WTC11 (cell line): ENCODE measurements at places on chromosomes 5 and 9.
A peak's percentile ranks its signal among the peaks of the same experiment; 100 is the strongest.

DNA sequence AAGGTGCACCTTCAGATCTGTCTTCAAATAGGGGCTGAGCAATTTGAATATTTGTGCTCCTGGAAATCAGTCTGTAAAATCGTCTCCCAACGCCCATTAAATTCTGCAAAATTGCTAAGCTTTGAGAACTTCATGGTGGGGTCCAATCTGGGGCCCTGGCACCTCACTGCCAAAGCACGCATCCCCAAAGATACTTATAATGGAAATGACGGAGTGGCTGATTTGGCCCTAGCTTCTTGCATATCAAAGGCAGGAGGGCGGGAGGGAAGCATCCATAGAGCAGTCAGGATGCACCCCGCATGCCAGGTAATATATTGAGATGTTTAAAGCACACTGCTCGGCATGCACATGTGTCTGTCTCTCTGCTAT lies 422.3 kb downstream of the EBF1 start:
- DNase-seq = no peak

DNA sequence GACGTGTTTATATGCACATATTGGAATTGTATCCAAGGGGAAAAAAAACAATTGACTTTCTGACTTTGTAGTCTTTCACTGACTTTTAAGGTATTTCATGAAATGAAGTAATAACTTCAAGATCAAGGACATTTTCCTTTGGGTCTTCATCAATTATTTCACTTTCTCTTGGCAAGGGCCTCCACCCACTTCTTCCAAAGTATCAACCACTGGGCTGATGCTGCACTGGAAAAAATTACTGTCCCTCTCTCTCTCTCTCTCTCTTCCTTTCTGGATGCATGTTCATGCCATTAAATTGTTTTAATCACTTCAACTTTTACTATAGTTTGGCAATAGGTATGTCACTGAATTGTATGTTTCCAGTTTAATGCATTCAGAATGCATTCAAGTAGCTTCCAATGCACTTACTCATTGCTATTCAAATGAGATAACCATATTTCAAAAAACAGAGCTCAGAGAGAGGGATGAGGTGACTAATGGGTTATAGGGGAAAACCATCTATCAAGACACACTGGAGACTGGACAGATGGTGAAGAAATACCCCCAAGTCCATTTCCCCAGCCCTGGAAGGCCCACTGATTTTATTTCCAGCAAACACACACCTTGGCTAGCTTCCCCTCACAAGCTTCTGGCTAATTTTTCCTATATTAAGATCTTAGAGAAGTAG lies 585.3 kb downstream of the EBF1 start:
- DNase-seq = no peak

DNA sequence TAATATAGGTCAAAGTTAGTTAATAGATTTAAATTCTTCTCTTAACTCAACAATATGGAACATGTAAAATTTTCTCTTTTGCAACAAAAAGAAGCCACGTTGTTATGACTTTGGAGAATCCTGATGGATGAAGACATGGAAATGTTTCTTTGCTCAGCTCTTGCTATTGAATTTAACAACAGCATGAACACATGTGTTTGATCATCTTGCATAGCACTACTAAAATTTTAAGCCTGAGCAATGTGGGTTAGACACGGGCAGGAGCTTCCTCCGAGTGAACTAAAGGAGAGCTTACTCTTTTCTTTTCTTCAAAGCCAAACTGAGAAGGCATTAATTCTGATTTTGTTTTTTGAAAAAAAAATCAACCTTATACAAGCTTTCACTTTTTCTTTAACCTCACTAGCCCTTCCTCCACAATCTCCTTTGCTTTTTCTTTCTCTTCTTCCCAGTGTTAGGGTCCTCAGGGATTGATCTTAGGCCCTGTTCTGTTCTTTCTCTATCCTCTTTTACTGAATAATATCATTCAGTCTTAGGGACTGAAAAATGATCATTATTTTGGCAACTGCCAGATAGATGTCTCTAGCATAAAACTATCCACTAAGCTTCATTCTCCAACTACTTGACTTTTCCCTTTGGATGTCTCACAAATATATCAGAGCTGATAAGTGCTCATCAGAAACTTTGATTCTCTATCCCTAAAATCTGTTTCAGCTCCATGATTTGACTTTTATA lies 36.9 kb downstream of the ADAMTS19 start:
- no peak for DNase-seq

- no peak for DNase-seq
Measured at GRCh38 chr9:122086873-122087272, 6.2 kb downstream of the TTLL11 start.

DNA sequence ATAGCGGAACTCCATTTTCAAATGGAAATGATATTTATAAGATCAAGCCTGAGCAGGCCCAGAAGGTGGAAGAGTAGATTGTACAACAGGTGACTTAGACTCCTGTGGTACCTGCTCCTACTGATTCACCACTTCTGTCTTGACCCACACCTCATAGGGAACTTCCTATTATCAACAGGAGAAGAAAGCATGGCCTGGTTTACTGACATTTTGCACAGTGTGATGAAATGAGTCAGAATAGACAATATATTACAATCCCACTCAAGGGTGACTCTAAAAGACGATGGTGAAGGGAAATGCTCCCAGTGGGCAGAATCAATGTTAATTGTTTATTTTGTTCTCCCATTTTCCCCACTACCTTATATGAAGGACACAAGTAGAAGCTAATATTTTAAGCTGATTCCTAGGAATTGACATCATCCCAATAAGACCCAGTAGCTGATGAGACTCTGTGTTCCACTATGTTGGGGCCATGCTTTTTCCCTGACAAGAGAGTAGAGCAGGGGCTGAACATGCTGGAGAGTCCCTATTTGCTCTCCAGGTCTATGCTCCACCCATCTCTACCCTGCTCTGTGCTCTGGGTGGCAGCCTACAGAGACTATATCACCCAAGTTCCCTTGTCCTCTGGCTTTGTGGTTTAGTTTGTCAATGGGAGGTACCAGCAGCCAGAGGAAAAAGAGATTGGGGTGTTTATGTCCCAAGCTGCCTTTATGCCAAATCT lies 163.4 kb upstream of the FSTL4 start:
- DNase-seq = no peak

DNA sequence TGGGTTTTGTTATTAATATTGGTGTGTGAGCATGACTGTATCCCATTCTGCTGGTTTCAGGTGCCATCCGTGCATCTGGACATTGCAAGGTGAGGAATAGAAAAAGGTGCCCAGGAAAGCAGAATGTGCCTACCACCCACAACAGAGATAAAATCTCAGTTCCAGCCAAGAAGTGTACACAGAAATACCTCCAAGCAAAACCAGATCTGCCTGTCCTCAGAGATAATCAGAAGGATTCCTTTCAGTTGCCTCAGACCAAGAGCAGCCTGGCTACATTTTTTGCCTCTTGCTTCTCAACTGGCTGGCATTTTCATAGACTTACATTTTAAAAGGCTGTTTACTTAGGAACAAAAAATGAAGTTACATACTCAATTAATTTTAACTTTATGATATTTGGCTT lies 12.1 kb upstream of the ABLIM3 start:
- no peak for DNase-seq

GRCh38 chr9:90064248-90064647 lies 459.4 kb downstream of the GADD45G start:
- DNase-seq = no peak

DNA sequence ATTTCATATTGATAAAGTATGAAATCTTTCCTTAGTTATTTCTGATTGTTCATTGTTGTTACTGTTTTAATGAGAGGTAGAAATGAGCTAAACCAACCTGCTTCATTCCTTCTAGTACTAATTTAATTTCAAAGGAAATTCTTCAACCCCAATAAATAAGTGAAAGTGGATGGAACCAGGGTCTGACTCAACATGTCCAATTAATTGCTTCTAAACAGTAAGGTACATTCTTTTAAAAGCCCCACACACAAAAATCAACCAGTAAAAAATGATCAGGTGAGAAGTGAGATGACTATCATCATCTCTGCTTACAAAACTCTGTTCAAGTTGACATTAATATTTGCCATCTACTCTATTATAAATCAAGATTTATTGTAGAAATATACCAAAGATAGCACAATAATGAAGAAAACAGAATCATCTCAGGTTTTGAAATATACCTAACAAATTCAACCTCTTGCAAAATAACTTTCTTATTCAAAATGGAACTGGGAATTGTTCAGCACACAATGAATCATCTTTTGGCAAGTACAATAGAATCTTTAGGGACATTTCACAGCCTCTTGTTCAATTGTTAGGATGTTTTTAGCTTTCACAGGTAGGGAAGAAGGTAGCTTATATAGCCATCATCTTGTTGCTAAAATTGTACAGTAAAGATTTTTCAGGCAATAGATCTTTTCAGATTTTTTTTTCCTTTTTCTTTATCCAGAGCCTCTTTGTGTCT lies 114.5 kb downstream of the RPS23 start:
- DNase-seq = no peak

DNA sequence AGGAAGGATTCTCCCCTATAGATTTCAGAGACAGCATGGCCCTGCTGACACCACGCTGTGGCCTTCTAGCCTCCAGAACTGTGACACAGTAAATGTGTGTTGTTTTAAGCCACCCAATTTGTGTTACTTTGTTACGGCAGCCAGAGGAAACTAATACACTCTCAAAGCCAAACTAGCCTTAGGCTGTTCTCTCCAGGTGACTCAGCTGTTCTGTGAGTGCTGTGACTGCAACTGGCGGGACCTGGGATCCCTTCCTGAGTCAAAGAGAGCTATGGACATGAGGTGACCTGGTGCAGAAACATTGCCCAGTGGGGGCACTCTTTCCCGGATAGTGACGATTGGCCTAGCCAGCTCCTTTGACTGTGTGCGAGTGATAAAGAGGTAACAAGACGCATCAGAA lies 14.0 kb upstream of the MLANA start:
- peak; percentile 19 for DNase-seq

DNA sequence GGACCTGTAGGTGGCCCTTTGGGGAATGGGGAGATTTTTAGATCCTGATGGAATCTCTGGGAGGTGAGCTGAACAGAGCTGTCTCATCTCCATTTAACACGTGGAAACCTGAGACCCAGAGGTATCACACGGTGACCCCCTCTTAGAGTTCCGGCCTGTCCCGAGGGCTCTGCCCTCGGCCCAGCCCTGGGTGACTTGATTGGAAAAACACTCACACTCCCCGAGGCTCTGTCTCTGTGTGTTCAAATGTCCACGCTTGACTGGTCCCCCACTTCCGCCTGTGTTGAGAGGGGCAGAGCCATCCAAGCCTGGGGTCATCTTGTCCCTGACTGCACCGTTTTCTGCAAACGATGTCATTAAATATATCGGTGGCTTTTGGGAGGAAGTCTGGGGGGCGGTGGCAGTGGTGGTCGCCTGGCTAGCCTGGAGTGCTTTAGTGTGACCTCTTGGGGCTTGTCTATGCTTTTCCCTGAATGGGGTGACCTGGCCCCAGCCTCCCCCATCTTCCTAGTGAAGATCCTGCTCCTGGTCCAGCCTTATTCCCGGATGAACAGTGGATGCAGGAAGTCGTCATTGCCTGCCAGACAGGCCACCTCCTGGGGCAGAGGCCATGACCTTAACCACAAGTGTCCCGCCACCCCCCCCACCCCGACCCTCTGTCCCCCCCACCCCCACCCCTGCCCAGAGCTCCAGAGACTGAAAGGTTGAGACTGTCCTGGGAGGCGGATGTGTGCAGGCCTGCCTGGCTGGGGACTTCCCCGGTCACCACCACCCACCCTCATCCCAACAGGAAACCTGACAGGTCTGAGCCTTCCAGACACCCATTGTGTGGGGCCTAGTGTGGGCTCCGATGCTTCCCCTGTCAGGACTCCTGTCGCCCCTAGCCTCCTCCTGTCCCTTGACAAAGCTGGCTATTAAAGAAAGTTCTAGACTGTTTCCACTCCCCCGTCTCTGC lies 5.3 kb upstream of the DAB2IP start:
- no peak for DNase-seq

- DNase-seq = no peak
Measured at GRCh38 chr5:5146530-5147160, 6.5 kb downstream of the ADAMTS16 start.
